ENCODE measurements at places on chromosomes 1 and 21. TPM values are rescaled to one million over a fixed set of nuclear protein-coding genes. Genes with fewer than 3 reads are reported as not detected.

OR6N1 gene
- polyA plus RNA-seq, result not detected

GRCh38 chr1:236913371-236914037, 90.7 kb downstream of the MT1HL1 start:
- DNase-seq, result no peak

SLAMF9 gene
- not detected for polyA plus RNA-seq

DNA sequence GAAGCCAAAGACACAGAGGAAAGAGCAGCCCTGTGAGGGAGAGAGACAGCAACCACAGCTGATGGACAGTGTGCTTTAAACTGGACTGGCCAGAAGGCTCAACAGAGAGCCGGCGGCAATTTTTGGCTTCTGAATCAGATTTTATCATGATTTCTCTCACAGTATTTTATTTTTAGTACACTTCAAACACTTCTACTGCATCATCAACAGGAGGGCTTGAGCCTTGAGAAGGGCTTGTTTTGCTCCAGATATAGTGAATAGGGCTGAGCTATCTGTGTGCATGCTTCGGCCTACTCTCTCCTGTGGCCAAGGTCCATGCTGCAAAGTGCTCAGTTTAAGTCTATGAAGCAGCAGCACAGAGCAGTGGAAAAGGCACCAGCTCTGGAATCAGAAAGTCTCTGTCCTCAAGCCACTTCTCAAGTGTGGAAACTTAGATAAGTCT, 33.3 kb downstream of the ADCY10 start:
- DNase-seq, result no peak

DNA sequence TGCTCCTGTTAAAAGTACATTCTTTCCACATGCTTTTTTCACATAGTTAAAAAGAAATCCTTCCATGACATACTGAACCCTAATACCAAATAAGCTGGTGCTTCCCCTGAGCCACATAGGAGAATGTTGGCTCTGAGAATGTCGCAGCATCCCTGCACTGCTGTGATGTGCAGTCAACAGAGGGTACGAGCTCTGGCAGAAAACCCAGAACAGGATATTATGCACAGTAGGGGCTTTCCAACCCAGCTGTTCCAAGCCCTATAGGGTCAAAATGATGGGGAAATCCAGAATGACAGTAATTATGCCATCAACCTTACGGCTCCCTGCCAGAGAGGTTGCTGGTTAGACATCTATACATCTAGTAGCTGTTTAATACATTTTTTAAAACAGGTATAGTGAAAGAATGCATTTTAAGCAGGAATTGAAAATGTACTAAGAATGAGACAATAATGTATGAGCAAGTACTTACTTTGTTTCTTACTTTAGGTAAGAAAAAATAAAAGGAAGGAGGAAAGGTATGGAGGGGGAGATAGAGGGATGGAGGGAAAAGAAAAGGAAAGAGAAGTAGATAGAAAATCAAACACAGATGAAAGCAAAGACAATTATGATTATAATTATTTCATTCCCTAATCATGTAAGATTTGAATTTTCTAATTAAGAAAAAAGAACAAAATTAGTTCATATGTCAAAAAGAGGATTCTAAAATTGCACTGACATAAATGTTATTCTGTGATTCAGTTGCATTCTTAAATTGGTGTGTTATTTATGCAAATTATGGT, 126.0 kb downstream of the NR5A2 start:
- DNase-seq, result no peak

GRCh38 chr1:1302951-1303509, 4.7 kb downstream of the ACAP3 start:
- no peak for DNase-seq

DNA sequence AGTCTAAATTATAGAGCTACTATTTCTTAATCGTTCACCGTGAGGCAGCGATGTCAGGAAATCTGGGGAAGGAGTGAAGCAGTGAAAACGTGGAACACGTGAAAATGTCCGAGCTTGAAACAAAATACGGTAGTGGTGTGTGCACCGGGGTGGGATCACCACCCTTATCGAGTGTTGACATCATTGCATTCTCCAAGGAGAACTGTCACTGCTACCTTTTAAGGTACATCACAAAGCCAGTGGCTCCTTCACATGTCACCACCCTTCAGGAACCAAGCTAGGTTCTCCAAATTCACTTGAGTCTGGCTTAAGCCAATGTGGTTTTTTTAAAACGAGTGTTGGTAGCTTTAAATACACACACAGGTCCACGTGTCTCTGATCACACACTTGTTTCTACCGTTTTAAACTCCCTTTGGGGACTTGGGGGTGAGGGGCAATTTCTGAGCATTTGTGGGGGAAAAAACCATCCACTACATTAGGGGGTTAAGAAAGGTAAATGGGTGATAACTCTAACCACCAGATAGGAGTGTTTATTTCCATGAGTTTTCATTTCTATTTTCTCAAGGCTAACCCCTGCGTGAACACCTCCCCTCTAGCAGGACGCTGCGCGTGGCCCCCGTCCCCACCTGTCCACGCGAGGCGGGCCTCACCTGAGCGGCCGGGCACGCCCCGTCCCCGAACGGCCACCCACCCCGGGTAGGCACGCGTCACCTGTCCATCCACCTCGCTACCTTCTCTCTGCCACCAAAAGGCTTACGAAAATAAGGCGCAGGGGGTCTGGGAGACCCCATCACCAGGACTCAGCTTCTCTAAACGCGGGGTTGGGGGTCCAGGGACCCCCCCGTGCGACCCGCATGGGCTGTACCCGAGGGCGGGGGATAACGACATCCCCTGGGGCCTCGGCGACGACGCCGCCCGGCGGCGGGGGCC, 978 bp downstream of the PRDM15 start:
- no peak for DNase-seq
